Esophagus muscularis mucosa (tissue), 4 donors: ENCODE measurements at places on chromosomes 1 and 21. TPM values are rescaled to one million over a fixed set of nuclear protein-coding genes. Genes with fewer than 3 reads are reported as not detected.

DNA sequence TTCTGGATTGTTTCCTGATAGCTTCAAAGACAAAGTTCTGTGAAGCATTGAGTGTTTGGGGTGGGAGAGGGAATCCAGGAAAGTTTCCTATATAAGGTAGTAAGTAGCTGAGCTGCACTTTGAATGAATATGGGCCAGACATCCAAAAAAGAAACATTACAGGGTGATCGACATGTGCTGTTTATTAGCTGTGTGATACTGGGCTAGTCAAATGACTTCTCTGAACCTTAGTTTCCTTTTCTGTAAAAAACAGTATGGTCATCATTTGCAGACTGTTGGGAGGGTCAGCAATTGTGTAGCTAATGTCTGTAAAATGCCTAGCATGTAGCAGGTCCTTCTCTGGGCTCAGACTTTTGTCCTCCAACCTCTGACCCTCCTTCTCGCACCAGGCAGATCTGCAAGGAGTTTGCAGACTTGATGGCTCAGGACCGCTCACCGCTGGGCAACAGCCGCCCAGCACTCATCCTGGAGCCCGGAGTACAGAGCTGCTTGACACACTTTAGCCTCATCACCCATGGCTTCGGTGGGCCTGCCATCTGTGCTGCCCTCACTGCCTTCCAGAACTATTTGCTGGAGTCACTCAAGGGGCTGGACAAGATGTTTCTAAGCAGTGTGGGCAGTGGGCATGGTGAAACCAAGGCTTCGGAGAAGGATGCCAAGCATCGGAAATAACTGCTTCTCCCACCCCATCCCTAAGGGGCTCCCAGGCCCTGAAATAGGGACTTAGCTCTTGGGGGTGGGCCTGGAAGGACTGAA, 21.1 kb downstream of the TFAP2E start:
- DNase-seq = no peak

DNA sequence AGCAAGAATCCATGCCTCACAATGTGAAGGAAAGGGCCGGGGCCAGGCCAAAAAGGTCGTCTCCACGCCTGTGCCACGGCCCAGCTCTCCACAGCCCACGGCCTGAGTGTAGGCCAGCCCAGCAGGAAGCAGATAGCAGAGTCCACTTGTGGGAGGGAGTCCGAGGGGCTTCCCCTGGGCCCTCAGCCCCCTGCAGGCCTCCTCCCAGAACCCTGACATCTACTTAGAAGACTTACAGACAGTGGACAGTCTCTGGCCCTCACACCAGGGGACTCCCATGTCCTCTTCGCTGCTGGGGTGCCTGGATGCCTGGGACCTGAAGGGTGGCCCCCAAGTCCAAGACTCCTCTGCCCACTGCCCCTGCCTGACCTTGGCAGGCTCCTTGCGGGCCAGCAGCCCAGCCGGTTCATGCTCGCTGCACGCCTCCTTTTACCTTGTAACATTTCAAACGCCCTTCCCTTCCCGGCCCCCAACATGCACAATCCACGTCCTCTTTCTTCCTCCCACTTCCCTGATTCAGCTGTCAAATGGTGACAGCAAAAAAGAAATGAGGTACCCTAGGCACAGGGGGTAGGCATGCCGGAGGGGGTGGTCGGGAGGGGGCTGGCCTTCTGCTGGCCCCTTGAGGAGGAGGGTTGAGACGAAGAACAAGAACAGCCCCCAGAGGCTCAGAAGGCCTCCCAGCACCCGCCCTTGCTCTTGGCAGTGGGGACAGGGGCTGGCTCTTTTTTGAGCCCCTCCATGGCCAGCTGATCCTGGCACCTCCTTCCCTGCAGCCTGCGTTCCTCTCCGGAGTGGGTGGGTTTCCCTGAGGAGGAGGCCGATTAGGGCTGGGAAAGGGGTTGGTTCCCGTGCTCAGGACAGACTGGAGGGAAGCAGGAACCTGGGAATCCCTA, 997 bp upstream of the PTPN7 start:
- DNase-seq = no peak

DNA sequence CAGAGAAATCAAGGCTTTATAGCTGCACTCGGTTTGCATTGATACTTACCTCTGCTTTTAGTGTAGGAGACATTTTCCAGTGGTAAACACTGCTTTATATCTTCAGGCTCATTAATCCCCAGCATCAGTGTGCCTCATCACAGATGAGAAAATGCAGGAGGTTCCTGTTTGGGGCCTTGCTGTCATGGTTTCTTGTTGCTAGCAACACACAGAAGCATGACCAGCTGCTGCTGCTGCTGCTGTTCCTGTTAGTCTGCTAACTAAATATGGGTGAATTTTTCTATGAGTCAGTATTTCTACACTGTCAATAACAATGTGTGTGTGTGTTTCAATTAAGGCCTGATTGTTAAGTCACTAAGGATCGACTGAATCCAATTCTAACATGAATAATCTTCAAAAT, 85.8 kb upstream of the RGS1 start:
- DNase-seq = no peak

DNA sequence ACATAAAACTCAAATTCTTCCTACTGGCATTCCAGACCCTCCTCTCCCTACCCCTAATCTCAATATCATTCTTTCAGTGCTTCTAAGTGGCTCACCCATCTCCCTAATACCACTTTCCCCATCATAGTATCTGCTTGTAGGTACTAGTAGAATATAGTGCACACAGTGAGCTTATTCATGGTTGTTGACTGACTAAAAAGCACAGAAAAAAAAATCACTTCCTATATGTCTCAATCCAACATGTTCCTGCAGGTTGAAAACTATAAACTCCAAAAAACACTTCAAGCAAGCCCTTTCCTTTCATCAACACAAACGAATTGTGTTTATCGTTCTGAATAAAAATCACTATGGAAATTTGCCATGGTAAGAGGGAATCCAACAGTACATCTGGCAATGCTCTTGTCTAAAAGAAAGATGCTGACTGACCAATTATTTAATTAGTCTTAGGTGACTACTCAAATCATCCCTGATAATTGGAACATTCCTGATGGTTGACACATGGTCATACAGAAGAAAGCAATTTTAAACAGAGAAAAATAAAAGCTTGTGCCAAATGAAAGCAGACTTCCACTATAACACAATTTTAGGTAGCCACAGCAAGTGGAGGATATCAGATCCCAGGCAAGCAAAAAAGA, 87.1 kb downstream of the NDUFS5 start:
- no peak for DNase-seq

GRCh38 chr21:34020983-34021553, 52.3 kb upstream of the MRPS6 start:
- DNase-seq = no peak

DNA sequence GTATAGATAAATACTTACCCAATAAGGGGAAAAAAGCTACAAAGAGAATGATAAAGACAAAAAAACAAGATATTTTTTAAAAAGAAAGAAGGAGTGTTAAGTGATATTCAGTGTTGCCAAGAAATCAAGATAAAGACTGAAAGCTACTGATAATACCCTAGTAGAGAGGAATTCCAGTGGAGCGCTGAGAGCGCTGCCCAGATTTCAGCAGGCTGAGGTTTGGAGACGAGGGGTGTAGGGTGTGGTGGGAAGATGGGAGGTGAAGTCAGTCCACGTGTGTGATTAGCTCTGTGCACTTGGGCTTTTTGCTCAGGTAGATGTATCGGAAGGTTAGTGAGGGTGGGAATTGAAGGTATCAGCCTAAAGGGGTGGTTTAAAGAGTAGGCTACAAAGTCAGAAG, 47.8 kb downstream of the FMN2 start:
- DNase-seq = peak; percentile 68

- DNase-seq = no peak
Observed at GRCh38 chr1:219276049-219276738, 102.5 kb downstream of the LYPLAL1 start.

DNA sequence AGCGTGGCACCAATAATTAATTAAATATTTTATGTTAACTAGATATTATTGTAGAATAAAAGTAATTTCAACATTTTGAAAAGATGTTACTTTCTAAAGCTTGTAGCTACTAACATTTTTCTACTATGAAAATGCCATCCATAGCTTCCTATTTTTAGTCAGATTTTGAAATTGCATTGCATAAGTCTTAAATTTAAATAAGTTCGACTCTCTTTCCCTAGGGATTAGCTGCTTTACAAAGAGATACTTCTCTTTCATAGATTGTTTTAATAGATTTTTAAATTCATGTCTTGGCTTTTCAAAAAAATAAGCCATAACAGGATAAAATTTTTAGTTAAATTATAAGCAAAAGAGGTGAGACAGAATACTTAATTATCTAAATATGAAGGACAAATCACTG, 1279.6 kb downstream of the KCNT2 start:
- no peak for DNase-seq

GRCh38 chr1:39196244-39197215, 8.0 kb upstream of the MACF1 start:
- no peak for DNase-seq

GRCh38 chr1:161915051-161915503, 108.6 kb downstream of the OLFML2B start:
- no peak for DNase-seq

DNA sequence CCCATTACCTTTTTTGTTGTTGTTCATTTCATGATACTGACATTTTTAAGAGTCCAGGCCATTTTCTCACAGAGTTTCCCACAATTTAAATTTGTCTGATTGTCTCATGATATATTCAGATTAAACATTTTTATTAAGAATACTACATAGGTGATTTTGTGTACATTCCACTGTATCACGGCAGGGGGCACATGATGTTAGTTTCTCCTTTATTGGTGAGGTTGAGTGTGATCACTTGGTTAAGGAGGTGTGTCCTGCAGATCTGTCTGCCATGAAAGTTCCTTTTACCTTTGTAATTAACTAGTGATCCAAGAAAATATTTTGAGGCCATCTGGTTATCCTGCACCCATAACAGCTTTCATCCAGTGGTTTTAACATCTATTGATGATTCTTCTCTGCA, 11.8 kb downstream of the RTCA start:
- no peak for DNase-seq

- no peak for DNase-seq
Observed at GRCh38 chr1:185473186-185473585, 156.1 kb upstream of the IVNS1ABP start.

GRCh38 chr1:187476671-187477070, 647.9 kb downstream of the PLA2G4A start:
- DNase-seq = no peak

- no peak for DNase-seq
Observed at GRCh38 chr1:219898375-219898774, 30.0 kb downstream of the SLC30A10 start.

DNA sequence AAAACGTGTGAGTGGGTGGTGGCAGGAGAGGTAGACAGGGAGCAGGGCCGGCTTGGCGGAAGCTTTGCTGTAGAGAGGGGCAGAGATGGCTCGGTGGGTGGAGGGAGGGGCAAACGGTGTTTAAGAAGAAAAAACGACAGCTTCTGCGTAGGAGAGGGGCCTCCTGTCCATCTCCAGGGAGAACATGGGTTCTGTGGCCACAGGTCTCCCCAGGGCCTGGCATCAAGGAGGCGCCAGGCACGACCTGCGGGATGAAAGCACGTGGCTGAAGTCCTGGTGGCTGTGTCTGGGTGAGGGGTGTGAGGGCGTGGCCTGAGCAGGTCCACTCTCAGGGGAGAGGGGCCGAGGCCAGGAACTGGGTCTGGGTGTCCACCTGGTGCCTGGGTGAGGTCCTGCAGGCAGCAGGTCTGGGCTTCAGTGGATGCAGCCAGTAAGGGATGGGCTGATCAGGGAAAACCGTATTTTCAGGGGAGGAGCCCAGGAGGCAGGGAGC, 940 bp upstream of the PRKCZ start:
- no peak for DNase-seq

DNA sequence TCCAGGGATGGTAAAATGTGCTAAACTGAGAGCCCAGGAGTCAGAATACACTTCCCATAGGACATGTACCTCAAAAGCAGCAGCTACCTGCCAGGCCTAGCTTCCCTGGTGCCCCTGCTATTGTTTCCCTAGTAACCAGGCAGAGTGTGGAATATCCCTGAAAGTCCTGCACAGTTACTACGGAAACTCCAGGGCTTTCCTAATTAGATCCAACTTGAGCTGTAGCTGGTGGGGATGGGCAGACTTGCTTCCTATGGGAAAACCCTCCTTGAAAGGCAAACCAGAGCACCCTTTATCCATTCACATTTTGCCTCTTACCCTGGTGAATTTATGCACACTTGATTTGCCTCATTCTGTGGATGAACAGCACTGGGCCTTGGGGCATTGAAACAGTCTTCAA, 559.9 kb upstream of the PBX1 start:
- no peak for DNase-seq

GRCh38 chr1:228141226-228142044, 1.4 kb downstream of the GUK1 start:
- no peak for DNase-seq

DNA sequence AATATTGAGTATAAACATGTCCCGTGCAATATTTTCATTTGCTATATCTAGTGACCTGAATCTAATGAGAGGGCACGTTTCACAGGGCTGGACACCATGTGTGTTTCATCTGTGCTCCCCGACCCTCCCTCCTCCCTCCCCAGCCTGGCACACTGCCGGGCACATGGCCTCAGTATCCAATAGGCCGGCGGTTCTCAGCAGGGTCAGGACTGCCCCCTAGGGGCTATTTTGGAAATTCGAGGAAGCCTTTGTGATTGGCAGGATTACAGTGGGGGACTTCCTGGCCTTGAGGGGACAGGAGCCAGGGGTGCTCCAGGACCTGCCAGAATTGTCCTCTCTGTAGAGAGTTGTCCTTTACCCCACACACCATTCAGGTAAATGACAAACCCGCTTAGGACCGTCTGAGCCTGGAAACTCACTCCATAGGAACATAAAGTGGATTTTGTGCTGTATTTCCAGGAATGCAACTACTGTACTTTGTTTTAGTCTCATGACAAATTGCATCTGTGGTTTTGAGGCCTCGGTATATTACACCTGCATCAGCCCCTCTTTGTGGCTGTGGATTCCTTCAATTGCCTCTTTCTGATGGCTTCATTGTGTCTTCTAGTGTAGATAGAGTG, 109.5 kb upstream of the SIM2 start:
- DNase-seq = no peak

- DNase-seq = no peak
Observed at GRCh38 chr1:95506736-95507414, 272.9 kb downstream of the RWDD3 start.

GRCh38 chr1:54238353-54239034, 38.5 kb downstream of the MRPL37 start:
- no peak for DNase-seq

GRCh38 chr1:31785020-31785946, 21.1 kb upstream of the ADGRB2 start:
- DNase-seq = no peak

GRCh38 chr1:26417111-26417759, 6.6 kb downstream of the LIN28A start:
- DNase-seq = no peak

- DNase-seq = no peak
Observed at GRCh38 chr21:33300701-33301631, 23.8 kb upstream of the IFNAR1 start.

GRCh38 chr21:17455451-17455850, 57.4 kb upstream of the CXADR start:
- DNase-seq = no peak

The DCST1 gene
- not detected for total RNA-seq

The C1orf56 gene
- total RNA-seq = 8.2 TPM

The KRTAP21-2 gene
- total RNA-seq = not detected

The CELA2A gene
- total RNA-seq = not detected

The WNT2B gene
- 2.7 TPM for total RNA-seq

The EXO5 gene
- 10.2 TPM for total RNA-seq
